ENCODE measurements at places on chromosomes 1 and 21.

- no peak for DNase-seq
Observed at GRCh38 chr1:44442791-44443190, 37.7 kb downstream of the RNF220 start.

- DNase-seq, result no peak
Observed at GRCh38 chr1:3746389-3746829, 5.8 kb upstream of the CCDC27 start.

GRCh38 chr1:185532856-185533255 is 201.3 kb upstream of the HMCN1 start:
- no peak for DNase-seq

DNA sequence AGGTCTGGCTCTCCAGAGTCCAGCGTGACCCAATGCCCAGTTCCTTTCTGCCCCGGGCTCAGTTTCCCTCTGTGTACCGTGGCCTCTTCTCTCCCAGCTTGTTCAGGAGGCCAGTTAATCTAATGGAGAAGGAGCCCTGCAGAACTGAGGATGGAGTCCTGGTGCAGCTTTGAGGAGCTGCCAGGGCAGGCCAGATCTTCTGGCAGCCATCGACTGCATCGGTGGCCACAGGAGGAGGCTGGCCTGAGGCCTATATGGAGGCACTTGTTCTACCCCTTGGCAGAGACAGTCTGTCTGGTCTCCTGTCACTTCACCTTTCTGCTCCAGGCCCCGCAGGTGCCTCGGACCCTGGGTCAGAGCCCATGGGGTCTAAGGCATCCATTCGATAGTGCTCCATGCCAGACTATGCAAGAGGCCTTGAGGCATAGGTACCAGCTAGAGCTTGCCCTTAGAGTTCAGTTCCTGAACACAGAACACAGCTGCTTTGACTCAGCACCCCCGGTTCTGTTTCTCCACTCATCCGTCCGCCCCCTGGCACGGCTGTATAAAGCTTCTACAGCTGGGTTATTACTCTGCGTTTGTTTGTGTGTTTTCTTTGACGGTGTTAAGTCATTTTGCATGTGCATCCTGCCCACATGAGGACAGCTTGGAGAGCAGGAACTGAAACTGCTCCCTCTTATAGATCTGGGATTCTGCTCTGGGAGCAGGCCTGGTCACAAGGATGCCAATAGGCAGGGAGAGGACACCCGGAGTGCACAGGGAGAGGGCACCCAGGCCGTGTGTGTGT is 18.5 kb upstream of the LRRN2 start:
- DNase-seq, result no peak

DNA sequence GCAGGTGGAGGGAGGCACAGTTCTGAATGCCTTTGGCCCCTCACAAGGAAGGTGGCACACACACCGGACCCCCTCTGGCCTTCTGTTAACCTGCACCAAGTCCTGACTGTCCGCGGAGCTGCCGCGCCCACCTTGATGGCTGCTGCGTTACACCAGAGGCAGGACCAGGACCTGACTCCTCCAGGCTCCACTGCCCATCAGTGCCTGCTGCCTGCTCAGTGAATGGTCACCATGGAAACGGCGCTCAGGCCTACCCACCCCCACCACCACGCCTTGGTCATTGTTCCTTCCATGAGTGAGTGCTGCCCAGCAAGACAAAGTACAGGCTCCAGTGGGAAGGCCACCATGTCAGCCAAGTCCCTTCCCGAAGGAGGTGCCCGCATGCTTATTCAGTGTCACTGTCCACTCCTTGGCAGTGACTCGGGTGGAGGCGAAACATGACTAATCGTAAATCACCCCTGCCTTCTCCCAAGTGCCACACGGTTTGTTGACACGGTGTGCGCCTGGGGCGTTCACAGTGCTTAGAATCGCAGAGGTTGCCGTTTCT is 57.3 kb downstream of the SLC37A1 start:
- DNase-seq, result no peak

DNA sequence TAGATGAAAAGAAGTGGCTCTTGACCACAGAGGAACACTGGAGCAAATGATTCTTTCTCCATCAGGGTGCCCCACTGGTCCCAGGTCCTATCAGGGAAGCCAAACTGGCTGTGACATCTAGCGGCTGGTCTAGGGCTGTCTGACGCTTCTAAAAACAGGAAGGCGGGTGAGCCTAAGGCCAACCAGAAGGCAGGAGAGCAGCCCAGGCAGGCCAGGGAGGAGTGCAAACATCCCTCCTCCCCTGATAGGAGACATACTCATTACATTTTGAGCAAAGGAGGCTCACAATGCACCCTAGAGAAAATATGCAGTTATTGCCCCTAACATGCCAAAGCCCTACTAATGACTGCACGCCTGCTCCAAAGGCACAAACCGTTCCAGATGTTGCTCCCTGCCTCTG is 10.4 kb upstream of the FOXE3 start:
- no peak for DNase-seq

DNA sequence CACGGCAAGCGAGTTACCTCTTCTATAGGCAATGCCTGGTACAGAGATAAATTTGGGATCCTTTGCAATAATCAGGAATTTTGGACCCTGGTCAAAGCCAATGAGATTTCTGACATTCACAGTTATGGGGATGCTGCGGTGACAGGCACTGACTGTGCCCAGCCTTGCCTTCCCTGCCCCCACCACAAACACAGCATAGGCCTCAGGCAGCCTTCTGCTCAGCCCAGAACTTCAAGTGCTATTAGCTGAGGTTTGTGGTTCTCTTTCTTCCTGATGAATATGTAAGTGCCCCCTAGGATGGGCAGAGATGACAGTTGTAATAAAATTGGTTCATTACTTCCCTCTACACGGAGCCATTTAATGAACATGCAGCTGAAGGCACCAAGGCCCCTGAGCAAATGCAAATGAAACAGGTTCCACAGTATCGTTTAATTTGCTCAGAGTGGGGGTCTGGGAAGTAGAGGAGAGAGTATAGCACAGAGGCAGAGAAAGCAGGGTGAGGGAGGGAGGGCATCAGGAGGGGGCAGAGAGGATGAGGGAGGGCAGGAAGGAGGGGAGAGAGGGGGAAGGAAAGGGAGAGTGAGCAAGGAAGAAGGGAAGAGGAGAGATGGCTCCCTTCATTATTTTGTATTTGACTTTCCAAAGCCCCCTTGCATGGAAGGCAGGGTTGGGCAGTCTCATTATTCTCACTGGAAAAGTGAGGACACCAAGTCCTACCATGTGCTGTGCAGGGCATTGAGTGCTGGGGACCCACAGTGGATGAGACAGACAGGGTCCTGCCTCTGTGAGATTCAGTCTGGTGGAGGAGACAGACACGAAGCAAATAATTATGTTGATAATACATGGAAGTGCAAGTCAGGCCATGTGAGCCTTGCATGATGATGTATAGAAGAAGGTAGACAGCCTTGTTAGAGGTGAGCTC is 513.0 kb downstream of the PTPRU start:
- DNase-seq, result no peak

DNA sequence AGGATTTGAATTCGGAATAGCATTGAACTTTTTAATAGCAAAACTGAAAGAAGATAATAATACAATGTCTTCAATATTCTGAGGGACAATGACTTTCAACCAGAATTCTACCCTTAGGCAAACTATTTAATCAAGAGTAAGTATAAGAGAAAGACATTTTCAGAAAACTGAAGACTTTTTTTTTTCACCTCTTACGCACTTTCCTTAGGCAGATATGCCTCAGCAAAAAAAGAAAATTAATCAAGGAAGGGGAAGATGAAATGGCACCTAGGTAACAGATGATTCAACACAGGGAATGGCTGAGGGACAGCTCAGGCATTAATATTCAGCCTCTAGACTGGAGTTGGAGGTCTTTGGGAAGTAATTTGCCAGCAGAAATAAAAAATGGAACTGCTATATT is 184.9 kb downstream of the URB2 start:
- DNase-seq, result no peak

DNA sequence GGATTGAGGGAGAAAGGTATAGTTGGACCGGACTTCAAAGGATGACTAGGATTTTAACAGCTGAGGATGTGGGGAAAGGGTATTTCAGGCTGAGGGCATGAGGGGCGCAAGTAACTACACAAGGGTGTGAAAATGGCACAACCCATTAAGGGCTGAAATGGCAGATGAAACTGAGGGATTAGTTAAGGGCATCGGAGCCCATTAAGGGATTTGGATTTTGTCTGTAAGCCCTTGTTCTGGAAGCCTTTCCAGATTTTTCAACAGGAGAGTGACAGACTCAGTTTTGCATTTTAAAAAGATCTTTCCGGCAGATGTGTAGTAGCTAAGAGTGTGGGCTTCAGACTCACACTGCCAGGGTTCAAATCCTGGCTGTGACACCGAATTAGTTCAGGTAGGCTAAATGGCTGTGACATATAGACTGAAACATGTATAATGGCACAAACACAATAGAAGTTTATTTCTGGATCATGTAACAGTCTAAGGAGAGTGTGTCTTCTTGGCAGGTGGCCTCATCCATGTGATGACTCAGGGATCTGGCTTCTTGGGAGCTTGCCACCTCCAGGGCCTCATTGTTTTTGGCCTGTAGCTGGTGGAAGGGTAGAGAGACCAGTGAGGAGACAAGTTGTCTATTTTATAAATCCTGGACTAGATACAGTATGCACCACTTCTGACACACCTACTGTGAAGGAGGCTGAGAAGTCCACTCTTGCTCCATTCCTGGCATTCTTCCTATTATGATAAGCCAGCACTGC is 49.6 kb downstream of the UBE2T start:
- DNase-seq, result peak; percentile 41

DNA sequence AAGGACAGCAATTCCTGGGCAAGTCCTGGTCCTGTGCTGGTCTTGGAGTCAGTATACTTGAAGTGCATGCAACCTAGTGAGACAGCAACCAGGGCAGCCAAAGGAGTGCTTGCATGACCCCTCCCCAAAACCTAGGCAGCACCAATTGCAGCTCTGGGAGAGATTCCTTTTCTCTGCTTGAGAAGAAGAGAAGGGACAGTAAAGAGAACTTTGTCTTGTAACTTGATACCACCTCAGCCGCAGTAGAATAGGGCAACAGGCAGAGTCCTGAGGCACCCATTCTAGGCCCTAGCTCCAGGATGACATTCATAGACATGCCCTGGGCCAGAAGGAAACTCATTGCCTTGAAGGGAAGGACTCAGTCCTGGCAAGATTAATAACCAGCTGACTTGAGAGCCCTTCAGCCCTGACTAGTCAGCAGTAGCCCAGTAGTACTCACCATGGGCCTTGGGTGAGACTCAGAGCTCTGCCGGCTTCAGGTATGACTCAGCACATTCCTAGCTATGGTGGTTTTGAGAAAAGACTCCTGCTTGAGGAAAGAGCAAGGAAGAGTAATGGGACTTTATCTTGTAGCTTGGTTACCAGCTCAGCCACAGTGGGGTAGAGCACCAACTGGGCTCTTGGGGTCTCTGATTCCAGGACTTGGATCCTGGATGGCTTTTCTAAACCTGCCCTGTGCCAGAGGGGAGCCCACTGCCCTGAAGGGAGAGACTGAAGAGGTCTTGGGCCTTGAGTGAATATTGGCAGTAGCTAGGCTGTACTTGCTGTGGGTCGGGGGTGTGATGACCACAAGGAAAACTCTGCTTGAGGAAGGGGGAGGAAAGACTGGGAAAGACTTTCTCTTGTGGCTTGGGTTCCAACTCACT is 51.7 kb upstream of the ACADM start:
- no peak for DNase-seq

GRCh38 chr1:60759291-60759690 is 323.1 kb upstream of the NFIA start:
- DNase-seq, result no peak

GRCh38 chr1:79290927-79291474 is 284.5 kb upstream of the ADGRL4 start:
- DNase-seq, result no peak

GRCh38 chr1:208004851-208005250 is 93.9 kb upstream of the CD34 start:
- no peak for DNase-seq

GRCh38 chr1:55300975-55301374 is 85.8 kb upstream of the USP24 start:
- DNase-seq, result no peak

GRCh38 chr1:65109487-65109886 is 38.5 kb upstream of the AK4 start:
- no peak for DNase-seq

DNA sequence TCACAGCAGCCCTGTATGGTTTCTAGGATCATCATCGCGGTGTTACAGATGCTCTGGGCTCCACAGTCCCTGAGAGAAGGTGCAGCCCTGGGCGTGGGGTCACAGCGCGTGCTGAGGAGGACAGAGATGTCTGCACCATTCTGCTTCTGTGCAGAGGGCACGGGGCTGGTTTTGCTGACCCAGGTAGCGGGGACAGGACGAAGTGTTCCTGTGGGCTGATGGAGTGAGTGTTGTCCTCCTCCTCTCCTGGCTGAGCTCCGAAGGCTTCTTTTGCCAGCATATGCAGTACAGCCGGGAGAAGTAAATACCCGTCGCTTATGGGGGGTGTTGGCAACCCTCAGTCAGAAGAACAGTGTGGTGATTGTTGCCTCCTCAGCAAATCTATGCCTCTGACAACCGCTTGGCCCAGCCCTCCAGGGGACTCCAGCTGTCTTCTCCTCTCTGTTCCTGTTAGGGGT is 101.5 kb downstream of the DDX20 start:
- DNase-seq, result no peak

DNA sequence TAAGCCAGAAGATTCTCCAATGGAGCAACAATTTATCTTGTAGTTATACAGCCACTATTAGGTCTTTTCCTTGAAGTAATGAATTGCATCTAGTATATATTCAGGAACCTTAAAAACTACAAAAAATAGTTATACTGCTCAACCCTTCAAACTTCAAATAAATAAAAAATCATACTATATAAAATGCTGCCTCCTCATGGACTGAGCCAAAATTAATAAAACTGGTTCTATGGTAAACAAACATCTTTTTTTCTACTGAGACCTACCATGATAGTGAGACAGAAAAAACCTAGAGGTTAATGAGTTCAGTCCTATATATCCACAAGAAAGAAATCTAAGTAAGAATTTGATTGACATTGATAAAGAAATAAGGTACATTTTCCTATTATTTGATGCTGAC is 67.7 kb downstream of the GPATCH2 start:
- DNase-seq, result no peak

GRCh38 chr1:217332431-217333065 is 298.3 kb downstream of the GPATCH2 start:
- no peak for DNase-seq

DNA sequence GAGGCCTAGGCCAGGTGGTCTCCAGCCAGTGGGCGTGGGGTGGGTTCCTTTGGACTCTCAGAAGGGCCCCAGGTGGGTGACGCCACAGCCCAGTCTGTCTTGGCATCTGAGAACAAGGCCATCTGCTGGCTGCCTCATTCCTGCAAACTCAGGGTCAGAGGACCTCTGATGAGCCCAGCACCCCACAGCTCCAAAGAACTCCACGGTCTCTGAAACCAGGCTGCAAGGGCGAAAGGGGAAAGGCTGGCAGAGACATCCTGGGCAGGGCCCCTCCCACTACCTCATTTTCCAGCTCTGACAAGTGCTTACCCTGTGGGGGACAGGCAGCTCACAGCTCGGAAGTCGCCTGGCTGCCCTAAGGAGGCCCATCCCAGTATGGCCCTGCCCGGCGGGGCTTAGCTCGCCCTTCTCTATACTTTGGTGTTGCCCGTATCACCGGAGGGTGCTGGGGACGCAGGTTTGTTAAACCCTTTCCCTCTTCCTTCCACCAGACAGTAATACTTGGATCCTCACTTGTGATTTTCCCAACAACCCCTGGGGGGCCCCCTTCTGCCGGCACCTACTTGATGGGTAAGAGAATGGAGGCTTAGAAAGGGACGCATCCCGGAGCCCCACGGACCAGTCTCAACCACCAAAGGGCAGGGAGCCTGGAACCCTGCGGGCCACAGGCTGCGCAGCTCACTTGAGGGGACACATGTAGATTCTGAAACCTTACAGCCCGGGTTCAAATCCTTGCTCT is 10.9 kb upstream of the EDN2 start:
- DNase-seq, result no peak

- no peak for DNase-seq
Observed at GRCh38 chr1:27773826-27774445, 917 bp downstream of the STX12 start.
